Stimulated activated CD8-positive, alpha-beta memory T cell treated with anti-CD3 and anti-CD28 coated beads, Interleukin-4, amount 100 ng/mL, for 4 hours (primary cell): ENCODE measurements at places on chromosomes 7 and 10.

DNA sequence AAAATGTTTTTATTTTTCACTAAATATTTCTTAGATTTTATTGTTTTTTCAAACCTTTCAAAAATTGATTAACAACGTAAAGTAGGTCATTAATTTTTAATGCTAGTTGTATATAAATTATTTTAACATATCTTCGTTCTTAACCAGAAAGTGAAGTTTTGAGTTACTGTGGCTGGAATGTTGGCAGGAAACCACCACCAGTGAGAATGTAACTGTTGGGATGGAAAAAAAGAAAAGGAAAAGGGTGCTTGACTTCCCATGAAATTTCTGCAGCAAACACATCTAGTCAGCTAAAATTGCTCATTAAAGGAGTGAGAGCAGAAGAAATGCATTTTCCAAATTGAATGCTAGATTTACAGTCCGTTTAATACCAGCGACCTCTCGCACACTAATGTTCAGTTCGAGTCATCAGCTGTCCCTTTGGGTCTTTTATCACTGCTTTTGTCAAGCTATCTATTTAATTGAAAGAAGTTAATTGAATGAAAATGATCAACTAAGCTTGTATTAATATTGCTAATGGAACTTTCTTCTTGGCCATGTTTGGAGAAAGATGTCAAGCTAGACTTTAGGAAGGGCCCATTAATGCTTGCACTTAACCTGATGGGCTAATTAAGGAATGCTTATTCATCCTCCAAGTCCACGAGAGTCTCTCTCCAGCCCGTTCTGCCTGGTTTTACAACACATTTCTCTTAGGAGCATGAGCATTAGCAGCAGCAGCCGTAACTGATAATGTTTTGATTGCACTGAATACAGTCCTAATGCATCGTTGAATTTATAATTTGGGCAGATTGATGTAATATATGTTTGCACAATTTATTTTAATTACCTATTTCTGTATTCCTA lies 70.1 kb downstream of the UBE3C start:
- no peak for DNase-seq

GRCh38 chr10:3887885-3888476 lies 103.0 kb upstream of the KLF6 start:
- DNase-seq, result peak; percentile 38

DNA sequence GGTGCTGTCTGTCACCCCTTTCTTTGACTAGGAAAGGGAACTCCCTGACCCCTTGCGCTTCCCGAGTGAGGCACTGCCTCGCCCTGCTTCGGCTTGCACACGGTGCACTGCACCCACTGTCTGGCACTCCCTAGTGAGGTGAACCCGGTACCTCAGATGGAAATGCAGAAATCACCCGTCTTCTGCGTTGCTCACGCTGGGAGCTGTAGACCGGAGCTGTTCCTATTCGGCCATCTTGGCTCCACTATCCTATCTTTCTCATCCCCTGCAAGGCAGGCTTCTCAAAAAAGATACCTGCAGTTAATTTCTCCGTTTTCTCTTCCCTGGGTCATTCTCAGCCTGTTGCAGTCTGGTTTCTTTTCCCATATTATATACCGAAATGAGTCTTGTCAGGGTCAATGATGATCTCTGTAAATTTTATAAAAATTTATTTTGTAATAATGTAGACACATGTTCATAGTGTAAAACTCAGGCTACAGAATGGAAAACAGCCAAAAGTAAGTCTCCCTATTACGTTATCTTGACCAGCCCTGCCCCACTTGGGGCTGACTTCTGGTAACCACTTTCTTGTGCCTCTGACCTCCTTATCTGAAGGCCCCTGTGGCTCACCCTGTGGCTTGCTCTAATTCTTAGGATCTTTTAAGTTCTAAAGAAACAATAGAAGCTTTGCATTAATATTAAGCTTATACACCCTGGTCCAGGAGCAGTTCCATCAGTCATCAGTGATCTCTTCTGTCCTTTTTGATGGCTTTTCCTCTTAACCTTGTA lies 20.7 kb downstream of the BLVRA start:
- no peak for DNase-seq

GRCh38 chr10:34978080-34978479 lies 112.1 kb downstream of the CUL2 start:
- no peak for DNase-seq

DNA sequence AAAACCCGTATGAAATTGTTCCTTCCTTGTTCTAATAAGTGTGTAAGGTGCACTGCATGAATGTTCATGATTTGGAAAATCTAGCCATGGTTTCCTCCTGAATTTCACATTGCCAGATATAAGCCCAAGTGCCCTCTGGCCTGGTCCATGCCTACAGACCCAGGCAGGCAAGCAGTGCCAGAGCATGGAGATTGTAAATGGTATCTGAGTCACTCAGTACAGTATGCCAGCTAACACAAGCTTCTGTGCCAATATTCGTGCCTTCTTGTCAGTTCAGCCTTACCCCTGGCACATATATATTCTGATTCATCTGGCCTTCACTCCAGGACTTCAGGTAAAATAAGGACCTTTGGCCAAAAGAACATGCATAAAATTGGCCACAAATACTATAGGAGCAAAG lies 38.4 kb upstream of the PDE1C start:
- DNase-seq, result no peak

- no peak for DNase-seq
Observed at GRCh38 chr7:154353355-154353767, 301.2 kb downstream of the DPP6 start.

DNA sequence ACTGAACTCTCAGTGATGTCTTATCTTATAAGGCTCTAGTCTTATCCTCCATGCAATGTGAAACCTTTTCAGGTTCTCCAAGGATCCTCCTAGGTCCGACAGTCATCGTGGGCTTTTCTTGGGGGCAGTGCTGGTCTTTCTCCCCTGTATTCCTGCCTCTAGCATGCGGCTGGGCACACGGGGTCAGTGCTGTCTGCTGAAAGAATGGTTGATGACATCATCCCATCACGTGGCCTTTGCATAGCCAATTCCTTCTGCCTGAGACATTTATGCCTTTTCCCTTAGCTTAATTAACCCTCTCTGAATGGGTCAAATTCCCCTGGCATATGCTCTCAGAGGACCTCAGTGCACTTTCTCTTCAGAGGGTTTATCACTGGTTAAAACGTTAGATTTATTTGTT lies 27.0 kb upstream of the KCNK18 start:
- DNase-seq, result no peak

- DNase-seq, result no peak
Observed at GRCh38 chr7:22962775-22963350, 51.1 kb downstream of the HYCC1 start.

DNA sequence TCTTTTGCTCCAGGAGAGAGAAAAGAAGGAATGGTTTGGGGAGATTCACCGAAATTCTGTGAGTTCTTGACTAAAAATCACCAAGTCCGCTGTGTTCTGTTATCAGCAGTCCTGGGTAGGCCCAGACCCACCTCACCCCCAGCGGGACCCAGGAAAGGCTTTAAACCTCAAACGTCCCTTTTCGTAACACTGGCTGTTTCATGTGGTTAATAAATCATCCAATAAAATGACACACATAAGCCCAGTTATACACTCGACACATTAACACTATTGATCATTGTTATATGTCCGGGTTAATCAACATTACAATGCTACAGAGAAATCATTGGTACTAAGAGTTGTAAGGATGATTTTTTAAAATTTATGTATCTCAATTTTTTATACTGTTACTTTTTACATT lies 25.2 kb downstream of the DIP2C start:
- DNase-seq, result no peak

DNA sequence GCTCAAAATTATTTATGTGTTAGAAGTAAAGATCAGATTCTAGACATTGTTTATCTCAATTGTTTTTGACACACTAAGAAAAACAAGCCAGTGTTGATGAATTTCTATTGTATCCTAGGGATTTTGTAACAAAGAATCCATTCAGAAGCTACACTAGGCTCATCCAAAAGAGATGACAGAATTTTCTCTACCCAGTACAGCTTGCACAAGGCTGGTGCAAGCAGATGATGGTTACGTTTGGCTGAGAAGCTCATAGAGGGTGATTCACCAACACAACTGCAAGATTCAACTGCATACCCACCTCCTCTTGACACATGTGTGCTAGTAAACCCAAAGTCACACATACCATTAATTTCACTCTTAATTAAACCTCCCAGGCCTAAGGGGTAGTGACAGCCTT lies 20.8 kb downstream of the GRM3 start:
- no peak for DNase-seq
